ENCODE measurements at places on chromosomes 5 and 9. TPM values are rescaled to one million over a fixed set of nuclear protein-coding genes. Genes with fewer than 3 reads are reported as not detected.

The FBLL1 gene
- total RNA-seq = 3.1 TPM

The PRR7 gene
- total RNA-seq = 3.1 TPM

The SHOC1 gene
- 0.07 TPM for total RNA-seq

The CD14 gene
- 6.6 TPM for total RNA-seq

The ISL1 gene
- 1.6 TPM for total RNA-seq

The PRDM9 gene
- under 0.01 TPM for total RNA-seq

The SLC46A2 gene
- total RNA-seq = not detected

The CACFD1 gene
- 4.8 TPM for total RNA-seq

The GARNL3 gene
- 3.4 TPM for total RNA-seq

Measured in nasal cavity respiratory epithelium epithelial cell of viscerocranial mucosa (primary cell).